Stimulated activated CD4-positive, alpha-beta T cell treated with anti-CD3 and anti-CD28 coated beads, Interleukin-12 subunit alpha, Interleukin-12 subunit beta, amount 100 ng/mL, for 48 hours (primary cell): ENCODE measurements at places on chromosomes 16 and 17.
A peak's percentile ranks its signal among the peaks of the same experiment; 100 is the strongest.

GRCh38 chr16:49281843-49282642 is 405 bp upstream of the CBLN1 start:
- DNase-seq = peak; percentile 68

DNA sequence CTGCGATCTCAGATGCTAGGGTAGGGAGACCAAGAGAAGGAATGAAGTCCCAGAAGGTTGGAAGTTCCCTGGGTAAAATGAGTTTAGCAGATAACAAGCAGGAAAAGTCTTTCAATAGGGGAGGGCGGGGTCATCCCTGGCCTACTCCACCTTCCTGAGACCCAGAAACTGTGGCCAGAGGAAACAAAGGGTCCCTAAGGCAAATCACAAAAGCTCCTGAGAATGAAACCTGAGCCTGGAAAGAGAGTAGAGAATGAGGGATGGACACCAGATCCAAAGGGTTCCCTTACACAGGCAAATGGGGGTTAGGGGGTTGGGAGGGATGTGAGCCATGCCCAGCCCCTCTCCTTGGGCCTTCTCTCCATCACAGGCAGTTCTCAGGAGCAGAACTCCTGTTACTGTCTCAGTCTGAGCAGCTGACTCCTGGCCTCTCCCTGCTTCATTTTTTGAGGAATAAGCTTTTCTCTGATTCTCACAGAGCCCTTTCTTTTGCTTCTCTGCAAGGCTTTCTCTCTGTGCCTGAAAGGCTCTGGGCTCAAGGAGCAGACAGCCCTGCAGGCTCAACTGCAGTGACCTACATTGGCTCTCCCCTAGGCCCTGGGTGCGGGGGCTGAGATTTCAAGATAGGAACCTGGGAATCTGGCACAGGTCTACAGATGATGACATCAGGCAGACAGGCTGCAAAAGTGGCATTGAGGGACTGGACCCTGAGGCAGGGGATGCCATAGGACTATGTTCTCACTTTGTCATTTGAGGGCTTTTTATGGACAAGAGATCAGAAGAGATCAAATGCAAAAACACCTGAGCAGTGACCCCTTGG is 9.8 kb upstream of the NR1D1 start:
- DNase-seq = no peak

DNA sequence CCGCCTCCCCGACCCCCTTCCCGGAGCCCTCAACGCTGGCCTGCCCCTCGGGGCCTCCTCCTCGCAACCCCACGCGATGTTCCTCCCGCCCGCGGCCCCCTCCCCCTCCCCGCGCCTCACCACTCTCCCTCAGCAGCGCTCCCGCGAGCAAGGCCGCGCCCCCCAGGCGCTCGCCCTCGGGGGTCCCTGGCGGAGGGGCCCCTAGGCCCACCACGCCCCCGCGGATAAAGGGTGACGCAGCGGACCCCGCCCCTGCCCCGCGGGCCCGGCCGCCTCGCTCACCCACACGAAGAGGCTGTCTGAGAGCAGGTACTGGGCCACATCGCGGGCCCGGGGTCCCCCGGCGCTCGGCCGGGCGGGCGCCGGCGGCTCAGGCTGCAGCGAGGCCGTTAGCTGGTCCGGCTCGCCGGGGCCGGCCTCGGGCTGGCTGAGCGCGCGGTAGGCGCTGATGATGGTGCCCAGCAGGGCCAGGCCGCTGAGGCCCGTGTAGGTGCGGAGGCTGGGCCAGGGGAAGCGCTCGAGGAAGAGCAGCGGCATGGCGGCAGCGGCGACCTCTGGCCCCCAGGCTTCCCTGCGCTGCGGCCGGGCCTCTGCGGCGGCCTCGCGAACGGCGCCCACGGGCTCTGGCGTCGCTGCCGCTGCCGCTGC is 430 bp downstream of the AMFR start:
- DNase-seq = no peak

DNA sequence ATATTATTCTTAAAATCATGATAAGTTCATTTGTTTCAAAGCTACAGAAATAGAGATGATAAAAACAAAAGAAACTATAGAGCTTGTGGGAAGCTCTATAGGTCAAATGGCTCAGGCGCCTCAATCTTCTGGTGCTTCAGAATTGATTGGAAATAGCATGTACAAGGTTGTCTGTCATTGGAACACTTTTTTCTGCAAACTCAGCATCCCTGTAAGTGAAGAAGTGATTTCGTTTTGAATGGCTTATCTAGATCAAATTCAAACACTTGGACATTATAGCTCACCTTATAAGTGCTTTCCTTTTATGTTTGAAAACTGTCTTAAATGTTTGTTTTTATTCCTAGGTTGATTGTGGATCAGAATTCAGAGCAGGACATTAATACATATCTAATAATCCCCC is 103.7 kb downstream of the SKAP1 start:
- DNase-seq = no peak

DNA sequence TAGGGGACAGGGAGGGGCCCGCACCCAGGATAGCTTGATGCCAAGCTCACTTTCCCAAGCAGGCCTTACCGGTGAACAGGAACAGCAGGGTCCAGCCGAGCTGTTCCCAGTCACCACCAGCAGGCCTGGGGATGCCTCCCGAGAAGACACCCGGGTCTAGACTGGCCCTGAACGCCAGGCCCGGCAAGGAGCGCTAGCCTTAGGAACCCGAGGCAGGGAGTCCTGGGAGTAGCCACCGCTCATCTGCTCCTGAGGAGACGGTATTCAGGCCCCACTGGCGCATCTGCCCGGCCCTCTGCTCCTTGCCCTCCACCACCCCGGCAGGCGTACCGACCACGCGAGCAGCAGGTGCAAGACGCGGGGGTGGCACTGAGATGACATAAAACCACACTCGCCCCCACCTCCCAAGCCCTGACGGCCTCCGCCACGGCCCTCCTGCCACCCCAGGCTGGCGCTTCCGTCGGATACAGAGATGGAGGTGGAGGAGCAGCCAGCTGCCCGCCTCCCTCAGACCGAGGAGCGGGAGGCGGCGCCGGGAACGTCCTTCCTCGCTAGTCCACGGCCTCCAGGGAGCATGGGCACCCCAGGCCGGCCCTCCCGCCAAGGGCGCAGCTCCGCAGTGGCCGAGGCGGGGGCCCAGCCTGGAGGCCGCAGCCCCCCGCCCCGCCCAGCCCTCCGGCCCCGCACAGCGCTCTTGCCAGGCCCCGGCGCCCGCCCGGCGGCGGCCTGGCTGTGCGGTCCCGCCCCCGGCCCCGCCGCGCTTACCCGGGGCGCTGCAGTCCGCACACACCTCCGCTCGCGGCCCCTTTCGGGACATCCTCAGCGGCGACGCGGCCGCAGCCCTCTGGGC is 661 bp downstream of the GIT1 start:
- DNase-seq = no peak

DNA sequence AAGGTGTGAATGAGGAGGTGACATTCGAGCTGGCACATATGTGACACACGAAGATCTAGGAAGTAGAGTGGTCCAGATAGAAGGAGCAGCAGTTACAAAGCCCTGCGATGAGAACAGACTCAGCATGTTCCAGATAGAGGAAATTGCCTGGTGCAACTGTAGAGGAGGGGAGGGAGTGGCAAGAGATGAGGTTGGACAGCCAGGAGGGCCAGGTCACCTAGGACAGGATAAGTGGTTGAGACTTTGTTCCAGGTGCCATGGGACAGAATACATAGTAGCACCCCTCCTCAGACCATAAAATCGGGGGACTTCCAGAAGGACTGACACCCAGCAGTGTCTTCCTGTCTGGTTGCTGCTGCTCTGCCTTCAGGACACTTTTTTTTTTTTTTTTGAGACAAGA is 11.0 kb upstream of the CENPT start:
- DNase-seq = no peak

DNA sequence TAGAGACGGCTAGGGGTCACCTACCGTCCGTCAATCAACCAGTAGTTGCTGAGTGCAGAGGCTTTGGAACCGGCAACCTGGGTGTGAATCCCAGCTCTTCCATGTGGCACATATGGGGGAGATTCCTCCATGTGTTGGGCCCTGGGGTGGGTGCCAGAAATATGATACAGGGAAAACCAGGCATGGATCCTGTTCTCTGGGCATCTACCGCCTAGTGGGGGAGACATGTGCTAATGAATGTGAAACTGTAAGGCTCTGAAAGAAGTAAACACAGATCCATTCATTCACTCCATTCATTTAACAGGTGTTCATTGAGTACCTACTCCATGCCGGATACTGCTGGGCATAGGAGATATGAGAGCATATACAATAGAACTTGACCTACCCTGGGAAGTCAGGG is 39.5 kb upstream of the SDK2 start:
- no peak for DNase-seq

GRCh38 chr16:22010902-22011301 is 3.0 kb downstream of the MOSMO start:
- no peak for DNase-seq

GRCh38 chr17:34757611-34758010 is 178.2 kb downstream of the TMEM132E start:
- no peak for DNase-seq

DNA sequence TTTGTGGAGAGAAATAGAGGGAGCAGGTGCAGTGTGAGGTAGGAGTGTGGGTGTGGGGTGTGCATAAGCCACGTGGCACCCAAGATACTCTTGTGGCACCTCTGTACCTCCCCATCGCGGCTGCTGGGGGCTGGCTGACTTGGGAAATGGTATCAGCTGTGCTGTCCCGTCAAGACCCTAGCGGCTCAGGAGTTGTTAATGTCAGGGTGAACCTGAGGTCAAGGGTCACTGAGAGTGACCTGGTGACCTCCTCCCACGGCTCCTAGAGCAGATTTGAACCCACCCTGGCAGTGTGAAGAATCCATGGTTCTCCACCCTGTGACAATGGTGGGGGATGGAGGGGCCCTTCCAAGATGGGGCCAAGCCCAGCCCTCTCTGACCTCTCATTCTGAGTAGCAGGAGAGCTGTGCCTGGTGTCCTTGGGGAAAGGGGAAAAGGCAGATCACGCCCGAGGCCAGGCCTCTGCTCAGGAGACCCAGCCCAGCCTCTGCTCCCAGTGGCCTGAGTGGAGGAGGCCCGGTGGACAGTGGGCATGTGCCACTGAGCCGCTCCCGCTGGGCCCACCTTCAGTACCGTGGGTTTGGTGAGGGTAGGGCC is 3.0 kb upstream of the WFIKKN2 start:
- DNase-seq = no peak

- peak; percentile 35 for DNase-seq
These were observed 3.4 kb downstream of the SGCA start for GRCh38 chr17:50169121-50169764.

DNA sequence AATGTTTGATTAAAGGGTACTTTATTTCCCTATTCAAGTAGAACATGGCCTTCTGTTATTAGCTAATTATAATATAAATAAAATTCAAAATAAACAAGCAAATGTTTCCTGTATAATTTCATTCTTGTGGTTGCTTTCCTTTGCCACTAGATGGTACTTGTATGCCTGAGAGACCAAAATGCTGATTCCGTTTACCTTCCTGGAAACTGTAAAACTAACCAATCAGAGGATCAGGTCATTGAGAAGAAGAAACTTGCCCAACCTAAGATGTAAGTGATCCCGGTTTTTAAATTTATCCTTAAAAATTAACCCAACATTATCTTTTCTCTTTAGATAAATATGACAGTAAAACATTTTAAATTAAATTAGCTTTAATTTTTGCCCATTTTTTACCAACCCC is 8.1 kb upstream of the ABCA5 start:
- DNase-seq = no peak

DNA sequence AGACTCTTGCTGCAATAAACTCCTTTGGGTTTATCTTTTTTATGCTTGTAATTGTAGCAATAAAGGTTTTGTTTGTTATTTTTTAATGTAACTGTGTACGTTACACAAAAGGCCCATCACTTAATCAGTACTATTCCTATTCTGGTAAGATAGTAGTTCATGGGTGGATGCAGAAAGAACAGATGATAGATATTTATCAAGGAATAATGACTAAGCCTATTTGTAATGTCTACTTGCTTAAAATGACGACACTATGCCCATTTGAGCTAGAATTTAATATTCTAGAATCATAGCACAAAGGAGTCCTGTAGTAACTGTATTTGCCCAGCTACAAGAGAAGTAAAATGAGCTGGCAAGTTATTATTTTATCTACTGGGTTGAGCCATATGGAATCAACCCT is 235.4 kb upstream of the DYNLRB2 start:
- no peak for DNase-seq

- no peak for DNase-seq
These were observed 347.4 kb downstream of the MAF start for GRCh38 chr16:79253100-79253631.

GRCh38 chr17:83097831-83098230 is 18.4 kb downstream of the METRNL start:
- no peak for DNase-seq

GRCh38 chr16:56310690-56311089 is 114.7 kb downstream of the AMFR start:
- DNase-seq = no peak

- DNase-seq = no peak
These were observed 202.9 kb upstream of the IRX3 start for GRCh38 chr16:54489225-54490111.

DNA sequence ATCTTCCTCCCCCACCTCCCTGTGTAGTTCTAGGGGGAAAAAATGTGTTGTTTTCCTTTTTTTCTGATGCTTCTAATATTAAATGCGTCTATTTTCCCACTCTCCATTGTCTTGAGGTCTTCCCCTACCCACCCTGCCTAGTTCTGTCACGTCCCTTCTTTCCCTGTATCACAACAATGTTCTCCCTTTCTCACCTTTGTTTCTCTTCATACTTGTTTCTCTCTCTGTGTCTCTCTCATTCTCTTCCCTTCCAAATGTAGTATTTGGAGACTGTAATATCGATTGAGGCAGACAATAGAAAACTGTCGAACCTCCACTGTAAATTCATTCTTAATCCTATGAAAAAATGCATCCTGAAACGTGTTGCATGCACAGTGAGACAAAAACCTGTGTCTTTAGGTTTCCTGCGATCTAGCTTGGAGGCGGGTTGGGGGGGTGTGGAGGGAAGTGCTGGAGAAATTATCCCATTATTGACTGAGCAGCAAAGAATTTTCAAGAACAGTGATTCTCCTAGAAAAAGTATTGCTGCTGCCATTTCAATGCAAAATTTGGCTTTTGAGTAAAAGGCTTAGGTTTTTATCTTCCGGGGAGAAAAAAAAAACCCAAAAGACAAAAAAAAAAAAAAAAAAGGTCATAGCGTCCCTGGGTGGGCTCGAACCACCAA is 1.3 kb upstream of the PSMB3 start:
- no peak for DNase-seq

DNA sequence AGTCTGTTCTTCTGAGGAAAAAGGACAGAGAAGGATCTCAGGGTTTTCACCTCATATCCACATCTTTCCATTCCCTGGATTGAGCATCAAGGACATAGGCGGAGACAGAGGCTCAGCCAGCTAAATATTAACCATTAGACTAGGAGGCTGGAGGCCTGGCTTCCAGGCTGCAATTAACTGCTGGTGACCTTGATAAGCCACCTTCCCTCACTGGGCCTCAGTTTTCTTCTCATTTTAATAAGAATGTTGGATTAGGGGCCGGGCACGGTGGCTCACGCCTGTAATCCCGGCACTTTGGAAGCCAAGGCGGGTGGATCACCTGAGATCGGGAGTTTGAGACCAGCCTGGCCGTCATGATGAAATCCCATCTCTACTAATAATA is 25.6 kb upstream of the CNOT1 start:
- no peak for DNase-seq
